Activated CD4-positive, alpha-beta T cell treated with anti-CD3 and anti-CD28 coated beads, Interleukin-2, amount 50 U/mL, for 48 hours (primary cell): ENCODE measurements at places on chromosomes 1 and 21.

DNA sequence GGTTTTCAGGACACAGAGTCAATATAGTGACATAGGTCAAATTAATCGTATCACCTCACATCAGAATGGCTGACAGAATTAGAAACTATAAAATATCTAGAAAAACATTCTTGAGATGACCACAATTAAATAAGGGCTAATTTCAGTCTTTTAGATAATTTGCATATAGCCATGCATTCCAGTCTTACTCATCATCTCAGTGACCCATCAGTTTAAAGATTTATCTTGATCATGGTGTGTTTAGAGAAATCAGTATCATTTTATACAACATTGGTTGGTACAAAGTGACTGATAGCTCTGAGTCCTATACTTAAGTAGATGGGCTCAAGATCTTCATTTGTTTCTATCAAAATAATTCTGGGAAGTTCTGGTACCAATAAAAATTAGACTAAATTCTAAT is 262.3 kb upstream of the SNX7 start:
- no peak for DNase-seq

- DNase-seq = peak; percentile 38
These were observed 17.2 kb downstream of the HENMT1 start for GRCh38 chr1:108643492-108644335.

- no peak for DNase-seq
These were observed 36.7 kb upstream of the KIF26B start for GRCh38 chr1:245118066-245118465.

DNA sequence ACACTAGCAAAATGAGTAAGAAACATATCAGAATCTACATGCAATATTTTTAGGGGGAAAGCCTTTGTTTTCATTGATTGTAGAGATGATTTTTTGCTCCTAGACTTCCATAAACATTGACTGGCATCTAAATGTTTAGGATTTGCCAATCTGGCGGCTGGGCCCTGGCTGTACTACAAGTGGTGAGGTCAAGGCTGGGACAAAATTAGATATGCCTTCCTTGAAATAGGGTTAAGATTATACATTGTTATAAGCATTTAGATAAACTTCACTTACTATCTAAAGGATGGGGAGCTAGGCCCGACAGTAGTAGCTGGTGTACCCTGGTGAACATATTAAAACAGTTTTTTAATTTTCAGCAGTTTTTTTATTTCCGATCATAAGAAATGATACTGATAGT is 5.2 kb downstream of the NFIA start:
- no peak for DNase-seq

GRCh38 chr1:193558491-193559028 is 372.1 kb upstream of the B3GALT2 start:
- DNase-seq = peak; percentile 21

DNA sequence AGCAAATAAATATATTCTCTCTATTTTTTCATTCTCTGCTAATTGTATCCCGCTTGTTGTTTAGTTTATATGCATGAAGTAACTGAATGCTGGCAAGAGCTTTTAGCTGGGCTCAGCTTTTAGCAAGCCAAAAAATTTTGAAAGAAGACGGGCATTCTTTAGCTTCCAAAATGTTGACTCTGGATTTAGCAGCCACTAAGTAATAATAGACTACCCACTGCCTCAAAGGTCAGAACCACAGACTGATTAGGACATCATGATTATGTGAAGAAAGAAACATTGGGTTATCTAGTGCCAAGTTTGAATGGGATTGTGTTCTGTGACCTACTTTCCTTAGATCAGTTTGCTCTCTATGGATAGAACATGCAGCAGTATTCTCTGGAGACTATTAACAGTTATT is 80.3 kb upstream of the DPH5 start:
- DNase-seq = no peak

DNA sequence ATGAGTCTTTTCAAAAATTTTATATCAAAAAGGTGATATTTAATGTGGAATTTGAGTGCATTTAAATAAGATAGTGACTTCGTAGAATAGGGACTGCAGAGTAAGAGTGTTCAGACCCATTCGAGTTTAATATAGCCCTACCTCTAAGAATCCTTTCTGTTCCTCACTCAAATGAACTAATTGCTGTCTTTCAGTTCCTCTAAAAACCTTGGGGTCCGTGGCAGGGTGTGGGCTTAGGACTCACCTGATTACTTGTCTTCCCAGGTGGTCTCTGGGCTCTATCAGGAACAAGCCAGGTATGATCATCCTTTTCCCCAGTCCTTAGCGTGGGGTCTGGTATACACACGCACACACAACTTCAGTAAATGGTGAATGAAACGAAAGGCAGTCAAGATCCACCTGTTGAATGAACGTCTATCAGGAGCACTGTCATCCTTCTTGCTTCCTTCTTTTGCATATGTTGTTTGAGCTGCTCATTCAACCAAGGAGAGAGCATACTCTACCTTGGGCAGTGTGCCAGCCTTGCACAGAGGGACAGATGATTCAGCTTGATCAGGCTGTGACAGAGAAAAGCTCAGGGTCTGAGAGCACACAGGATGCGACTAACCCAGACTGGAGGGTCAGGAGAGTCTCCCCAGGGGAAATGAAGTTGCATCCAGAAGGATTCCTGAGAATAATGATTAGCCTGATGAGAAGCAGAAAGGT is 1.2 kb upstream of the RNF11 start:
- peak; percentile 66 for DNase-seq

GRCh38 chr21:44880405-44881197 is 7.1 kb upstream of the PTTG1IP start:
- no peak for DNase-seq

GRCh38 chr1:82920418-82921248 is 1078.3 kb downstream of the TTLL7 start:
- no peak for DNase-seq

- no peak for DNase-seq
These were observed 118.8 kb downstream of the RNF220 start for GRCh38 chr1:44523593-44524591.

GRCh38 chr1:15833069-15833679 is 14.3 kb upstream of the SPEN start:
- DNase-seq = peak; percentile 52

- DNase-seq = no peak
These were observed 94.6 kb downstream of the KCNJ15 start for GRCh38 chr21:38351176-38351959.

GRCh38 chr1:12204140-12204539 is 25.7 kb upstream of the VPS13D start:
- peak; percentile 71 for DNase-seq

DNA sequence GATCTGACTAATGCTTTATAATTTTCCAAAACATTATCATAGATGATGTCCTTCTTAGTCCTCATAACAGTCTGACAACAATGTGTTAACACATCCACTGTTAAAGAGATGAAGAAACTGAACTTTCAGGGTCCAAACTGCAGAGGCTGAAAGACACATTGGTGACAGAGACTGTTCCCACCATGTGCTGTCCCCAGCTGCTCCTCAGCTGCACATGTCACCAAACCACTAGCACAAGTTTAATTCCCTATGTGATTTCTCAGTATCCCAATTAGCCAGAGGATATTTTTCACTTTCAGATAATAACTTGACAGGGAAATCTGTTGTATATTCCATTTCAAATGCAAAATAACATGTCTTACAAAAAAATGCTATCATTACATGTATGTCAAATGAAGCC is 24.6 kb downstream of the LAMC2 start:
- no peak for DNase-seq

- no peak for DNase-seq
These were observed 133.3 kb upstream of the C1orf105 start for GRCh38 chr1:172287208-172287607.

GRCh38 chr21:44892536-44893277 is 19.2 kb upstream of the PTTG1IP start:
- peak; percentile 87 for DNase-seq

DNA sequence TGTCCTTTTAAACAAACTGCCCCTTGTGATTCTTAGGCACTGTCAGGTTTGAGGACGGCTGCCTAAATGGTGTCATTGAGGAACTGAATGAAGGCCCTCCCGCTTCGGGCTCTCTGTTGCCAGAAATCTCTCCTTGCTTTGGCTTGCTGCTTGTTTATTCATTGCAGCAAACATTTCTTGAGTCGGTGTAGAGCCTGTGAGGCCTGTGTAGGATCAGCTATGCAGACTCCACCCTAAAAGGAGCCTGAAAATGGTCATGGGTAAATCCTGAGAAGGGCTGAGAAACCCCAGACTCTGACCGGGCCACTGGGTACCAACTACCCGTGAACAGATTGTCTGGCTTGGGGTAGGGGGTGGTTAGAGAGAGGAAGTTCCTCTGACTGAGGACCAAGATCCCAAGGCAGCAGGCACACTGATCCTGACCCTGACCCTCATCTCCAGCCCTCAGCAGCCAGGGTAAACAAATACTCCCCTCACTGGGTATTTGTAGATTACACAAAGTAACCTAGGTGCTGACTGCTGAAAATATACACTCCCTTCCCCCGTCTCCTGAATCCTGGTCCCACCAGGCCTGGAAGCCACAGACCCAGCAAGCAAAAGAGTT is 3.1 kb downstream of the IL6R start:
- DNase-seq = no peak

DNA sequence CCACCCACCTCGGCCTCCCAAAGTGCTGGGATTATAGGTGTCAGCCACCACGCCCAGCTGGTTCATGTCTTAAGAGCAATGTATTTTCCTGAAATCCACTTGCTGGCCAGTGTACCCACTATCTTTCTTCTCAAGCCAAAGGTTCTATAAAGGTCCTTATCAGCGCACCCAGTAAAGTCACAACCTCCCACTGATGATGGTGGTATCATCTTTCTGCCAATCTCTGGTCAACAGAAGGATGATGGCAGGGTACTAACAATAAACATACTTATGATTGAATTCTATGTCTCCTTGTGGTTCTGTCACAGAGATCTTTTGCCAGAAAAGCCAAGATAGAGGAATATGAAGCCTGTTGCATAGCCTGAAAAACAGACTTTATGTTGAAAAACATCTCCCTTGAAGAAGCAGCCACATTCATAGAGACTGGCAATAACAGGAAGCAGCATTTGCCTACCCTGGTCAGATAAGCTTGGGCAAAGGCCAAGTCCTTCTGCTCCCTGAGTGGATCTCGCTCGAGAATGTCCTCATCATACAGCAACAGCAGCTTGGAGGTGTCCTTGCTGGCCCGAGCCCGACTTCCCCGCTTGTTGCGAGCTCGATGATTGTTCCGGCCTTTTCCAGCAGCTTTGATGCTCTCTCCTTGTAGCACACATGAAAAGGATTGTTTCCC is 73.0 kb downstream of the DAP3 start:
- DNase-seq = no peak

- no peak for DNase-seq
These were observed 474.0 kb downstream of the PLPP3 start for GRCh38 chr1:56105397-56105796.

- no peak for DNase-seq
These were observed 6.3 kb downstream of the KIF21B start for GRCh38 chr1:201016943-201017827.

- no peak for DNase-seq
These were observed 11.9 kb downstream of the KLHL12 start for GRCh38 chr1:202915146-202915545.

GRCh38 chr1:68199603-68200002 is 32.7 kb downstream of the WLS start:
- no peak for DNase-seq

DNA sequence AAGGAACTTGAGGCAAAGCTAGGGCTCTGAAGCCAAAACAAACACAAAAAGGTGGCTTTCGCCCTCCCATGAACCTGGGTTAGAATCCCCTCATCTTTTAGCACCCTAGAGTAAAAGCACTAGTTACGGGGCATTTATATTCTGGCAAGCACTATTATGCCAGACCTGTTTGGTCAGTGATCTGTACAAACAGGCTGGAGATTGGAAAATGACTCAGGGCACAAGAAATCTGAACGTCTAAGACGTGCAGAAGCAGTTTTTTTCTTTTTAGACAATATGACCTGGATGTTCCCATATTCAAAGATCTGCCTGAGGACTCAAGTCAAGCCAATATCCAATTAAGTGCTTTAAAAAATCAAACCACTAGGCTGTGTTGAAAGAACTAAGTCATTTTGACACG is 3.0 kb downstream of the ZNF436 start:
- DNase-seq = no peak

DNA sequence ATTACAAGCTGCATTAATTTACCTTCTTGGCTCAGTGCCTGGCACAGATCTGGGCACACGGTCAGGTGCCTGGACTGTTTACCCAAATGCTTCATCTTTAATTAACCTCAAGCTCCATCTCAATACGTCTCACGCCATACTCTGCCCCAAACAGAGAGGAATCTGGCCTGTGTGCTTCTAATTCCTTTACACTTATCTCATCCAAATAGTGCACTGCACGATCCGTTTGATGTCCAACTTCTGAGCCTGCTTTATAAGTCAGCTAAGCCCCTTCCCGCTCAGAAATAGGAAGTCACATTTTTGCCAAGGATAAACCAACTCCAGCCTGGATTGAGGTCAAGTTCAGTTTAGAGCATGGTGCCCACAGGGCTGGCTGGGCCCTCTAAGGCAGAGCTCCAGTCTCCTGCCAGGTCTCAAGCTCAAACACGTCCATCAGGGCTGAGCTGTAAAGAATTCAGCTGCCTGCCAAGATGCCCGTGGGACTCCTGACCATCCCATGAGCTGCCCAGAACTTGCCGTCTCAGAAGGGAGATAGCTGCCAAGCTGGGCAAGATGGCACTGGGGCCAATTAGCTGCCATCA is 233.5 kb downstream of the TRABD2B start:
- DNase-seq = no peak

DNA sequence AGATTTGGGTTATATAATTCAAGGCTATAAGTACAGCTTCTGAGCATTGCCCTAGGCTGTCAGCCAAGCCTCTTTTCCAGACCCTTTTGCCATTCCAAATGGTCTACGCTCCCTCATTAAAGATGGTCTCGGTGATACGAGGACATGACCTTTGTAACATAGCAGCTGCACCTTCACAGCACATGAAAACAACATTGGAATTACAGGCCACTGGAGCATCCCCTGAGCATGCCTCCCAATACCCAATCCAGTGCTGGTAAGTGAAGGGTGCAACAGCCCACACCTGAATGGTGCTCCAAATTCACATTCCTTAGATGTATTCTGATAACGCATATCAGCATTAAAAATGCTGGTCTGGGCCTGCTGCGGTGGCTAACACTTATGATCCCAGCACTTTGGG is 20.1 kb upstream of the PTPRF start:
- no peak for DNase-seq

GRCh38 chr1:17306407-17306806 is 1.6 kb upstream of the PADI4 start:
- DNase-seq = no peak

DNA sequence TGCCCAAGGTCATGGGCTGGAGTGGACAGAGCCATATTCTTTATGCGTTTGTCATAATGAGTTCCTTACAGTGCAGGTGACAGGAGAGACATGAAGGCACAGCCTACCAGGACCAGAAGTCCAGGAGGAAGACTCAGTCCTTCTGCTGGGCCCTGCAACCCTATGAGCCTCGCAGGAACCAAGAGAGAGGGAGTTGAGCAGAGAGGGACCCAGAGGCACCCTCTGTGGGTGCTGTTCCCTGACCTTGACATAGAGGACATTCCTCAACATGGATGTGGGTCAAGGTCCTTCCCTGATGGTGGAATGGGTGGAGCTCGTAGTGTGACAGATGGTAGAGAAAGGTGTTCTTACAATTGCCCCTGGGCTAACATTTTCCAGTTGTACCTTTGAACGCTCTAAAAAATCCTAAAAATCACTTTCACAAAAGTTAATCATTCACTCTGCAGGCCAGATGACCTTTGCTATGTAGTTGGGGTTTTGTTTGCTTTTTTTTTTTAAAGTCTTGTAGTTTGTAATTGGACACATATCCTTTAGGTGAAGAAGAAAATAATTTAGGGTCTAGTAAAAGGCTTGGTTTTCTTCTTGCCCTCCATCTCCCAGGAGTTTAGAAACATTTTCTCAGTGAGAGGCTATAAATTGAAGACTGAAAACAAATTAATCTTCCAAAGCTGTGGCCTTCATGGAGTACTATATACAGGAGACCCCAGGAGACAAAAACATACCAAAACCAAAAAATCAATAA is 41.9 kb downstream of the MAB21L3 start:
- DNase-seq = no peak
